ENCODE measurements at places on chromosomes 1 and 21. TPM values are rescaled to one million over a fixed set of nuclear protein-coding genes. Genes with fewer than 3 reads are reported as not detected.

Gene ATP1A4
- total RNA-seq: not detected

Gene EFHD2
- 38.3 TPM for total RNA-seq

Gene ACOT7
- 37.2 TPM for total RNA-seq

- no peak for ATAC-seq
Measured at GRCh38 chr21:45078371-45078770, 4.0 kb downstream of the ADARB1 start.

DNA sequence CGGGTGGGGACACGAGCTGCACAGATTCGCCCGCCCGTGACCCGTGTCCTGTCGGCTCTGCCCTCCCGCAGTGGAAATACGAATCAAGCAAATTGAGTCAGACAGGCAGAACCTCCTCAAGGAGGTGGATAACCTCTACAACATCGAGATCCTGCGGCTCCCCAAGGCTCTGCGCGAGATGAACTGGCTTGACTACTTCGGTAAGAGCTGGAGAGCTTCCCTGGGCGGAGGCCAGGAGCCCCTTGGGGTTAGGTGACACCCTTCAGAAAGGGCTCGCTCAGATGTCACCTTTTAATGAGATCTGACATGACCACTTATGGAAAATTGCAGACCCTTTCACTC lies 489 bp downstream of the CDCA8 start:
- no peak for ATAC-seq

DNA sequence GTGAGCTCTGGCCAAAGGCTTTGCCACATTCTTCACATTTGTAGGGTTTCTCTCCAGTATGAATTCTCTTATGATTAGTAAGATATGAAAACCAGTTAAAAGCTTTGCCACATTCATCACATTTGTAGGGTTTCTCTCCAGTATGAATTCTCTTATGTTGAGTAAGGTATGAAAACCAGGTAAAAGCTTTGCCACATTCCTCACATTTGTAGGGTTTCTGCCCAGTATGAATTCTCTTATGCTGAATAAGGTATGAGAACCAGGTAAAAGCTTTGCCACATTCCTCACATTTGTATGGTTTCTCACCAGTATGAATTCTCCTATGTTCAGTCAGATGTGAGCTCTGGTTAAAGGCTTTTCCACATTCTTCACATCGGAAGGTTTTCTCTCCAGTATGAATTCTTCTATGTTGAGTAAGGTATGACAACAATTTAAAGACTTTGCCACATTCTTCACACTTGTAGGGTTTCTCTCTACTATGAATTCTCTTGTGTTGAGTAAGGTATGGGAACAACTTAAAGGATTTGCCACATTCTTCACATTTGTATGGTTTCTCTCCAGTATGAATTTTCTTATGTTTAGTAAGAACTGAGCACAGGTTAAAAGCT lies 20.7 kb downstream of the ZNF695 start:
- ATAC-seq: no peak

GRCh38 chr1:183370399-183371058 lies 47.7 kb downstream of the NMNAT2 start:
- no peak for ATAC-seq

DNA sequence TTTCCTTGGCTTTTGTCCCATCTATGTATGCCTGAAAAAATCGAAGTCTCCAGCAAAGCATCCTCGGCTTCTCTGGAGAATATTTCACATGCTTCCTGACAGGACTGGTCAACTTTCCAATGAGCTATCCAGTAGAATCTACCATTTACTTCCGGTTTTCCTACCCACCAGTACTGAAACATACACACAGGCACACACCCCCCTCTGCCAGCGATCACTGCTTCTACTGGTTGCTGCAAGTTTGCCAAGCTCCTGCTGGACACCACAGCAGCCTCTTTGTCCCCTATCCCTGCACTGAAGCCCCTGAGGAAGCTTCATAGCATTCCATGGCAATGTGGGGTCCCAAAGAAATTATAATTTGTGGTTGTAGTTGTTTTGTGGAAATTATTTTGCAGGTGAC lies 536.8 kb downstream of the MATN1 start:
- no peak for ATAC-seq

GRCh38 chr1:174995916-174996315 lies 3.8 kb upstream of the CACYBP start:
- no peak for ATAC-seq

GRCh38 chr1:199545780-199546179 lies 481.7 kb upstream of the NR5A2 start:
- peak; percentile 41 for ATAC-seq

All from esophagus mucosa (tissue), 1 donor.